ENCODE measurements at places on chromosomes 7 and 10.

DNA sequence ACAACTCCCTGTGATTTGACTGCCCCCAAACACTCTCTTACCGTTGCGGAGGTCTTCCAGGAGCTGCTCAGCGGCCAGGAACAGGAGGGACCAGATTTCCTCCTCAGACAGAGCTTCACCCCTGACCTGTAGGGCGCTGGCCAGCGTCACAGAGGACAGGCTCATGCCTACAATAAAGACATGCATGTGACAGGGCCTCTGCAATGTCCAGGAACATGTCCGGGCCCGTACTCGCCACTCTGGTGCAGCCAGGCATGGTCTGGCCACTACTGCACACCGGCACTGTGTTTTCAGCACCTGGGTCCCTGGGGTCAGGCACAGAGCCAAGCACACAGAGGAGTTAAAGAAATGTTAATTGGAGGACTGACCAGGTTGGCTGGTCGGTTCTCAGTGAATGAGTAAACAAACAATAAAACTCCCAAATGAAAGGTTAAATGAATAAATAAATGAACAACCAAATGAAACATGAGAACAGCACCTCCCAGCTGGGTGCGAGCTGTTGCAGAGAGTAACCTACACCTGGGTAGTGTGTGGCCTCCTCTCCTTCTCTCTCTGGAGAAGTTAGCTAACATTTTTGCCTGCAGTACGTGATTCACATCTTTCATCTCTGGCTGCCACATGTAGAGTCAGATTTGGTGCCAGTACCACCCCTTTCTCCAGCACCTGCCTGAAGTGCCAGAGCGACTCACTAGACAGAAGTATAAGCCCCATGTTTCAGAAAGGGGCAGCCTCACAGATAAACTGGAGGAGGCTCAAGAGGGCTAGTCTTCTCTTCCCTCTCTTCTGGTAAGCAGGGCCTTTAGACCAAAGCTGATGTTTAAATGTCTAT lies 22.8 kb downstream of the FRMPD2 start:
- DNase-seq = no peak

DNA sequence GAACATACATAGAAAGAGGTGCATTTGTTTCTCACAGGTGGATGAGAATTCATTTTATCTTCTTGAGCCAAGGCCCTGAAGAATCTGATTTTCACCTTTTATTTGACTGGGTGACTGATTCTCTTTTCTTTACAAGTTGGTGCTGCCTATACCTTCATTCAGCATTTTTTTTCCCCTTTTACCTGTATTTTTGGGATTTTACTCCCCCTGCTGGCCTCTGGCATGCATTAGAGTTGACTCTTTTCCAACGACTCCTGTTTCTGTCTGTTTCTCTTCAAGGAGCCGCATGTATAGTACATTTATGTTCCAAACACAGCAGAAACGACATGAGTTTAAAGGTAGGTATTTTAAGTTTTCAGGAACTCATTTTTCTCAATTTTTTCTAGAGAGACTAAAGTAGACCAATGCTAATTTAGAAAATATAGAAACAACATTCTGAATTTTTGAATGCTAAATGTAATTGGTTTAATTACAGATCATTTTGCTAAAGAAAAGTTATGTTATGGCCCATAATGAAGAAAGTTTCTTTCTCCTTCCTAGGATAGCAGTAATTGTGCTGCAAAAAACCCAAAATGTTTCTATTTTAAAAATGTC lies 149.8 kb upstream of the HDAC9 start:
- peak; percentile 4 for DNase-seq

- DNase-seq = no peak
These were observed 76.9 kb downstream of the CYP51A1 start for GRCh38 chr7:92057375-92057774.

DNA sequence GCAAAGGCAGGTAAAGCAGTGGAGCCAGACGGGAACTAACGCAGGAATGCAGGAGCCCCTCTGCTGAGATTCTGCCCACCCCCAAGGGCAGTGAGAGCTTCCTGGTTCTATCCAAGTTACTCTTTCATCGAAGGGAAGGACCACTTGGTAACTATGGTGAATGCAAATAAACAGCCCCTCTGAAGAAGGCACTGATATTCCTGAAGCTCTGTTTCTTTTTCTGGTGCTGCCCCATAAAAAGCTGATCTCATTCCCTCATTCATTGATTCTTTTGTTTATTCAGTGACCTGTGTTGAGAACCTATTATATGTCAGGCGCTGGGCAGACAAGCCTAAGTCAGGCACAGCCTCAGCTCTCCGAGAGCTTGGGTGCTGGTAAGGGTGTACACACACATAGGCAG lies 217.3 kb downstream of the SNX10 start:
- no peak for DNase-seq

- no peak for DNase-seq
These were observed 200.2 kb downstream of the ELMO1 start for GRCh38 chr7:37248396-37248861.

DNA sequence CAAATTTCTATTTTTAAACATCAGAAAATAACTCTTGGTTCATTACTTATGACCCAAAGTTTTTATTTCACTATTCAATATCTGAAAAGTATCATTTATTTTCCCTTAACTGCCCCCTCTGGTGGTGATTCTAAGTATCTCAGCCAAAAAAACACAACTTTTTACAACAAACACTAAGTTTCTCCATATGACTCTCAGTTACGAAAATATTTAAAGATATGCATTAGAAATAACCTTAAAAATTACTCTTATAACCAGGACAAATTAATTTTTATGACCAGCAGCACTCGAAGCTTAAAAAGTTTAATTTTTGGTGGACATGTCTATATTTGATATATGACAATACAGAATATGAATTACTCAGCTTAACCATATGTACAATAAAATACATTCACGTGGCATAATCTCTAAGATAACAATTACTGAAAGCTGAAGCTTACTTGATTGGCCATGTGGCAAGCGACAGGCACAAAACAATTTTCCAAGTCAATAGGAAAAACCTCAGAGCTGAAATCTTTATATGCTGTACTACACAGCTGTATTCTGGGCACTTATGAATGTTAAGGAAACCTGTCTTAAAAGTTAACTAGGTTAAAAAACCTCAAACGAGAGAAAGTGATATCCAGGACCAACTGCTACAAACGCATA lies 2.3 kb downstream of the HNRNPA2B1 start:
- no peak for DNase-seq

DNA sequence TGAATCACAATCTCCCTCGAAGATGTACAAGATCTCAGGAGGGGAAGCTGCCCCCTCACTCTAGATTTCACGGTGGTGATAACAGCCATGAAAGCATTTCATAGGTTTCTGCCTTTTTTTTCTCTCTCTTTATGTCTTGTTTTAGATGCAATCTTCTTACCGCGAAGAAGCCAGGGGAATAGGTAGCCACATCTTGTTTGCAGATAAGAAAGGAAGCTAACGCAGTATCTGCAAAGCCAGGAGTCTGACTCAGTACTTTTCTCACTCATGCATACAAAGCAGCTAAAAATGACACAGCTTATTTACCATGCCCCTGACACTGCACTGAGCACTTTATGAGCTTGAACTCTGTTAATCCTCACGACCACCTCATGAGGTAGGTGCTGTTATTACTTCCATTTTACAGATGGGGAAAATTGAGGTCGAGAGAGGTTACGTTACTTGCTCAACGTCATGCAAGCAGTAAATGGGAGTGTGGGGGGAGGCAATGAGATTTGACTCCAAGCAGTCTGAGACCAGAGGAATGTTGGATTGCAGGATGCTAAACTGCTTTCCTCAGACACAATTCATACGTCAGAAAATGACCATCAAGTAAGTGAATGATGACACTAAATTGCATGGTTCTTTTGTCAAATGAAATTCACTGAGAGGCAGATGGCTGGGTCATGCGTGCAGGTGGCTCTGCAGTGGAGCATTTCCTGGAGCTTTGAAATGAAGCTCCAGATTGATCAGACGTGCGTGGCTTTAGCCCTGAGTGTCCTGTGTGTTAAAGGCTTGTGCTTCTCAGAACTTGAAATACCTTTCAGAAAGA lies 3.3 kb downstream of the MAP3K8 start:
- no peak for DNase-seq

DNA sequence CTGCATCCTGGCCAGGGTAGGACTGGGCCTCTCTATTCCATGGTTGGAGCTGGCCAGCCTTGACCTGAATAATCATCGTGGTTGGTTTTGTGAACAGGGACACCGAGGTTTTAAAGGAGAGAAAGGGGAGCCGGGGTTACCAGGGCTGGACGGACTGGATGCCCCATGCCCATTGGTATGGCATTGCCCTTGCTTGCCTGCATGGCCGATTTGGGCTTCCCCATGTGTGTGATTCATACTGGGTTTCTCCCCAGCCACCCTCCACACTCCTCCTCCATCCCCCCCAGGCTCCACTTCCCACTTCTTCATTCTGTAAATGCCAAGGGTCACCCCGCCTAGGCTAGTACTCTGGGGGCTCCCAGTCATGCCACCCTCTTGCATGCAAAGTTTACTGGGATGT lies 98.8 kb upstream of the MACROH2A2 start:
- DNase-seq = no peak

DNA sequence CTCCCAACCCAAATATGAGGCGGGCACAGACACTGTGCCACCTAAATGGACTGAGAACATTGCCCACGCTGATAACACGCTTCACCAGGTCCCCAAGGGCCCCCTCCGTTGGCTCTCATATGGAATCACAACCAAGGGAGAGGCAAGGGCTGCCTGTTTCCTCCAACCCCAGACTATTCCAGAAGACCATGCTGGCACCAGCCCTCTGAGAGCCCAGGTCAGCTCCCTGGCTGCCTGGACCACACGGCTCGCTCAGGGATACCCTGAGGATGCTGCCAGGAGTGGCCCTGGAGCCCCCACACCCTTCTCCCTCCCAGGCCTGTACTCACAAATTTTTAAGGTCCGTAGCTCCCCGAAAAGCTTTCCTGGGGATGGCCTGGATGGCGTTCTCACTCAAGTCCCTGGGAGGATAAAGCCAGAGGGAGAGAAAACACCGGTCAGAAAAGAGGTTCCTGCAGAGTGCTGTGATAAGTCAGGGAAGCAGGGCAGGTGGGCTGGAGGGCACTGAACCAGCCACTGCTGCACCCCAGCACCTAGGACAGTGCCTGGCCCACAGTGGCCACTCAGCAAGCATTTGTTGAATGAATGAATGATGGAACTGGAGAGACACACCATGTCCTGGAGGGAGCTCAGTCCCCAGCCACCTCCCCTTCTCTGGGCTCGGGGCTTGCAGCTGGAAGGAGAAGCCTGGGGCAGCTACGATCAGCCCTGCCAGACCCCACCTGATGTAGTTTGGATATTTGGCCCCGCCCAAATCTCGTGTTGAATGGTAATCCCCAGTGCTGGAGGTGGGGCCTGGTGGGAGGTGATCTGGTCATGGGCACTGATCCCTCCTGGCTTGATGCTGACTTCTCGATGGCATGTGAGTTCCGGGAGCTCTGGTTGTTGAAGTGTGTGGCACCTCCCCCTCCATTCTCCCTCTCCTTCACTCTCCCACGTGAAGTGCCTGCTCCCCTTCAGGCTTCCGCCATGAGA lies 119.8 kb downstream of the SLIT1 start:
- no peak for DNase-seq

- DNase-seq = no peak
These were observed 19.3 kb downstream of the NEURL1 start for GRCh38 chr10:103512591-103513379.

DNA sequence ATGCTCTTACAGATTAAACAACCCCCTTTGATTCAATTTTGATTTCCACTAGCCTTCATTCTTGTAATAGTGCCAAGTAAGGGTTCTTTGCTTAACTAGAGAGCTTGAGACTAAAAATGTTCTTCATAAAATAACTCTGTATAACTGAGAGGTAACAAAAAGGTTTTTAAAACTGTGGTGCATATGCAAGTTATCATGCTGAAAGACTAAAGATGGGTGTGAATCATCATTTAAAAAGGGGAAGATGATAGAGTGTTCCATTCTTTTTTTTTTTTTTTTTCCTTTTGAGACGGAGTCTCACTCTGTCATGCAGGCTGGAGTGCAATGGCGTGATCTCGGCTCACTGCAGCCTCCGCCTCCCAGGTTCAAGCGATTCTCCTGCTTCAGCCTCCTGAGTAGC lies 11.1 kb downstream of the MDFIC start:
- no peak for DNase-seq

DNA sequence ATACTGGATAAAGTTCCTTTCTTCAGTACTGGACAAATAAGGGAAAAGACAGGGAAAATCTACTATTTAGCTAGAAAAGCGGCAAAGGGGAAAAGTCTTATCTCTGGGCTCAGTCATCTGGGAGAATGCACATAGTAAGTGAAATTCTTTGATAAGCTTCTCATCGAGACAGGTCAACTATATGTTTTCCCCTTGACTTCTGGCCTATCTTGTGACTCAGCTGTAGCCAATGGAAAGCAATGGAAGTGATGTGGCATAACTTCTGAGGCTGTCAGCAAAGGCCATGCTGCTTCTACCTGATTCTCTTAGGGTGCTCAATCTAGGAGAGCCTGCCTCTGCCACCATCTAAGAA lies 91.9 kb downstream of the PCGF5 start:
- no peak for DNase-seq

GRCh38 chr10:62456611-62457101 lies 82.5 kb downstream of the ZNF365 start:
- no peak for DNase-seq

DNA sequence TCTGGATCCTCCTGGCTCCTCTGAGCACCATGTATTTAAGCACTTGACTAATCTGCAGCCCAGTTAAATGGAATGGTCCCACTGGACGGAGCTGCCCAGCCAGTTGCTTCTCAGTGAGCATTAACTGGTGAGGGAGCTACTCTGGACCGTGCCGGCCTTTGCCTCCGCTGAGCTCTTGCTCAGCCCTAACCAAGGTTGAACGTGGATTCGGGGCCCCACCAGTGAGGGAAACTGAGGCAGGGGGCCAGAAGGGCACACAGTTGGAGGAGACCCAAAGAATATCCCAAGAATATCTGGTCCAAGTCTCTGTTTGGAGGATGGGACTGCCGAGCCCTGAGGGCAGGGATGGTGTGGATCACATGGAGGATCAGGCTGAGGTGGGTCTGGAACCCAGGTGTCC lies 13.7 kb downstream of the ADCYAP1R1 start:
- DNase-seq = no peak

DNA sequence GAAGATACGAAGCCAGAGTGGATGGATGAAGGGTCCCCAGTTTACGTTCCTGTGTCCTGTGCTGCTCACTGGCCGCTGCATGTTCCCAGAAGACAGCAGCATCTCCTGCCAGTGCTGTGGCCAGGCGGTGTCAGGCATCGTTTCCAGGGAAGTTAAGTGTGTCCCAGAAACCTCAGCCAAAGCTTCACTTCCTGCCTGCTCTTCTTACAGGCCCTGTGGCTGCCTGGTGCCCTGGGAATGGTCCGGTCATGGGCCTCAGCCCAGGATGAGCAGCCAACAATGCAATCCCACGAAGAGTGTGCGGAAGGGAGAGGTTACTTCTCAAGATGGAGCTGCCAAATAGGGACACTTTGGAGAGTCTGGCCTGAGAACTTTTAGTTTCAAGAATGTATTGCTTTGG lies 99.7 kb upstream of the TARP start:
- DNase-seq = no peak

Data from anterior cingulate cortex (tissue), 58 donors.